CD4-positive, CD25-positive, alpha-beta regulatory T cell (primary cell): ENCODE measurements at places on chromosomes 7 and 10. TPM values are rescaled to one million over a fixed set of nuclear protein-coding genes. Genes with fewer than 3 reads are reported as not detected.
A peak's percentile ranks its signal among the peaks of the same experiment; 100 is the strongest.

ETV1 gene
- 0.07 TPM for total RNA-seq

NRAP gene
- total RNA-seq, result not detected

ATP6V0A4 gene
- not detected for total RNA-seq

NMT2 gene
- 47.8 TPM for total RNA-seq

DNA sequence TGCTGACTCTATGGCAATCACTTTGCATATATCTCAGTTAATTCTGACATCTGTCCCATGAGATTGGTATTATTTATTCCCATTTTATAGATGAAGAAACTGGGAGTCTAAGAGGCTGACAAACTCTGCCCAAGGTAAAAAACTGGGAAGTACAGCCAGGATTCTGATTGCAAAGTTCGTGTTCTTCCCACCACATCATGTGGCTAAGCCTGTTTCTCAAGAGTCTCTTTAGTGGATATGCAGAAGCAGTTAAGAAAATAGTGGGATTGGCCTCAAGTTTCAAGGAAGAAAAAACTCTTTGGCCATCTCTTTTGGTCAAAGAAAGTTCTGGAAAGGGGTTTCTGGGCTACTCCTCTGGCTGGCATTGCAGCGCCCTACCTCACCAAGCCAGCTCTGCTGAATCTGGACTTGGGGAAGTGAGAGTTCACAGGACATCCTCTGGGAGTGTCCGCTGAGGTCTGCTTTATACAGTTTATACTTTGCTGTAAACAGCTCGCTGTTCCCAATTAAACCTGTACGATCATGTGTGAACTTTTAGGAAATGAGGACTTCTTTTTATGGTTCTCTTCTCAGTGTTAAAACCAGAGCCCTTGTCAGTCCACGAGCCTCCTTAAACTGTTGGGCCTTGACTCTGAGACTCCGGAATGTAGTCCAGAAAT lies 12.2 kb upstream of the BMPR1A start:
- no peaks in the 10 kb centered on the region for H3K4me1 ChIP-seq
- H3K27me3 ChIP-seq, result no peaks in the 10 kb centered on the region
- H3K36me3 ChIP-seq, result no peaks in the 10 kb centered on the region
- no peak for DNase-seq
- no peak overlapping the region for H3K4me3 ChIP-seq
- no peak overlapping the region for H3K27ac ChIP-seq

DNA sequence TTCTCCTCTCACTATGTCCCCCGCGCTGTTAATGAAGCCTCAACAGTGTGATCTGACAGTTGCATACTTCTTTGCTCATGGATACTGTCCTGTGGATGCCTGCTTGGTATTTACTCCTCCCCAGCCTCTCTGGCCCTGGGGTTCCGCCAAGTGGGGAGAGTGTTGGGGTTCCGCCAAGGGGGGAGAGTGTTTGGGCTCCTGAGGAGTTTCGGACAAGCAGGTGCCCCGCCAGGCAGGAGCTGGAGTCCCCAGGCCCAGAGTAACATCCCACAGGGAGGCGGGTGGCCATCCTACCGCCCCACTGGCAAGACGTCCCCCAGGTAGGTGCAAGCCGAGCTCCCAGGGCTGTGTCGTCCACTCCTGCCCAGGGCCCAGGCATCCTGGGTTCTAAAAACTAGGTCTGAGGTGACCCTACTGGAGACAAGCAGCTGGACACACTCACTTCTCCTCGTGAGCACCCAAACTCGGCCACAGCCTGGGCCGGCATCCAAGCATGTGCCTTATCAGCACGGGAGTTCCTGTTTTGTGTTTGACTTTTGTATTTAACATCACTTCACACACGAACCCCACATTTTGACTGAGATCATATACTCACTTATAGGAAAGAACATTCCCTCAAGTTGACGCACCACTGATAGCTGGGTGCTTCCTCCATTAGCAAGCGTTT lies 34.2 kb downstream of the CAMK2B start:
- no peak for DNase-seq
- no peak overlapping the region for H3K27ac ChIP-seq
- H3K4me1 ChIP-seq, result no peaks in the 10 kb centered on the region
- no peak overlapping the region for H3K4me3 ChIP-seq
- peaks cover 5% of the 10 kb centered on the region for H3K27me3 ChIP-seq

DNA sequence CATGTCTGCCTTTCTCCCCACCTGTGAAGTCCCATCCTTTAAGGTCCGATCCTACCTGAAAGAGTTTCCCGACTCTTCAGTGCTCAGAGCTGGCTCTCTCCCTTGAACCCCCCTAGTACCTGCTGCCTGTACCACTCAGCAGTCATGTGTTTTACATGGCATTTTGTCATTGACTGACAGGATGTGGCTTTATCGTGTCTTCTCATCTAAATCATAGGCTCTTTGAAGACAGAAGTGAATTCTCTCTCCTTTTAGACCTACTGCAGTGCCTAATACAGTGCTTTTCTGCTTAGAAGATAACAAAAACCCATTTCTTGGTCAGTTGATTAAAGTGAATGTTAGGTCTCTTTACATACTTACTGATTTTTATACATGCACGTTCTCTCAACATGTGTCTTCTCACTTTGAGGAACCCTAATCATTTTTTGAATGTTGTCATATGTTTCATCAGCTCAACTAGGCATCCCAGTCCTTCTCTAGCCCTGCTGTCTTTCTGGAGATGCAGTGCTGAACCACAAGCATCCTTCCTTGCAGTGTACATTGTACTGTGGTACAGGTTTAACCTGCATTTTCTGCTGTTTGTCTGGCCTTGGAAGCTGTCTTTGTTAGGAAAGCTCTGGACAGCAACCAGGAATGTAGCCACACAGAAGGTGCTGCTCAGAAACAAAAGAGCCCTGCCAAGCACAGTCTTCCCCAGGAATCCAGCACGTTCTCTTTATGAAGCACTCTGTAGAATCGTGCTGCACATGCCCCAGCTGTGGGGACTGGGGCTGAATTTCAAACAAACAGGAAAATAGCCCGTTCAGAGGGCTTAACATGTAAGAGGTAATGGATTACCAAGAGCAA lies 28.1 kb upstream of the LRRC4 start:
- H3K4me3 ChIP-seq, result peak overlapping the region; percentile 34
- no peak overlapping the region for H3K27ac ChIP-seq
- no peaks in the 10 kb centered on the region for H3K27me3 ChIP-seq
- H3K36me3 ChIP-seq, result no peaks in the 10 kb centered on the region
- DNase-seq, result no peak

DNA sequence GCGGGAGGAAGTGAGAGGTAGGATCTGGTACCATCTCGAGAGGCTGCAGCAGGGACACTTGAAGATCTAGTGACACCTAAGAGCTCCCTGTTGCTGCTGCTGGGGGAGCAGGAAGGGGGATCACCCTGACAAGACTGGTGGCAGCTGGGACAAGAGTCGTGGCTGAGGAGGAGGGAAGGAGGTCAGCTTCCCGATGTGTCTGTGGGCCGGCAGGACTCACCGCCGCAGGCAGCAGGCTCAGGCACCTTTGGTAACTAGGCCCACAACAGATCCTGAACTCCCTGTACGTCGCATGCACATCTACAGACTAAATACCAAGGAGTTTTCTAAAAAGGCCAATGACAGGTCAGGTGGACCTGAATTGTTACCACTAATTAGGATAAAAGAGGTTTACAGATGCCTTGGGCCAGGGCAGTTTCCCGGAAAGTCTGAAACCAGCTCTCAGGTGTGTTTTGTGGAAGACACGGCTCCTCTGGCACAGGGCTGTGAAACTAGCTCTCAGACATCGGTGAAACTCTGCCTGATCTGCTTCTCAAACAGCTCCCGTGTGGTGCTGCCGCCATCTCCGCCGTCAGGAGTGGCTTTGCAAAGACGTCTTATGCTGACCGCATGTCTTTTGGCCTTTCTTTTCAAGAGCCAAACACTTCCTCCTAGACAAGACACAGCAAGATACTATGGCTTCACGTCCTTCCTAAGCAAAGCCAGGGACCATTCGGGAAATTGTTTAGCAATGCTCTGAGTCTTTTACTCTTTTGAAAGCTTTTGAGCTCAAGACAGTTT lies 609.7 kb downstream of the PTPRN2 start:
- H3K4me1 ChIP-seq, result no peaks in the 10 kb centered on the region
- H3K36me3 ChIP-seq, result no peaks in the 10 kb centered on the region
- H3K4me3 ChIP-seq, result no peak overlapping the region
- no peaks in the 10 kb centered on the region for H3K27me3 ChIP-seq
- no peak overlapping the region for H3K27ac ChIP-seq

DNA sequence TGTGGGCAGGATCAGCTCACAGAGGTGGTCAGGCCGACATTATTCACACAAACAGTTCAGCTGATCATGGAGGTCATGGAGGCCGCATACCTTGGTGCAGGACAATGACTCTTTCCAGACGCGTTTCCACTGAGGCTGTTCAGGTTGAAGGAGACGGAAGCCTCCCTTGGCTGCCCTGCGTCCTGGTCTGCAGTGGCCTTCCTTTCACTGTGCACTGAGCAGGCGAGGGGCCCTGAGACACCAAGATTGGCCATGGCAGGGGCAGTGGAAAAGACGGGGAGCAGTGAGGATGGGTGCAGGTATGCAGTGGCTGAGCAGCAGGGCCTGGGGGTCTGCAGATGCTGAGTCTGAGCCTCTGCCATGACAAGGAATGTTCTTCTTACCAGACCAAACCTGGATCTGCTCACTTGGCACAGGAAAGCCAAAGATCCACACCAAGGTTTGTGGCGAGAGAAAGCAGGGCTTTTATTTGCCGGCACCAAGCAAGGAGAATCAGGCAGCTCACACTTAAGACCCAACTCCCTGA lies 263.3 kb downstream of the GLRX3 start:
- H3K4me1 ChIP-seq, result no peaks in the 10 kb centered on the region
- DNase-seq, result no peak
- no peaks in the 10 kb centered on the region for H3K36me3 ChIP-seq
- H3K27ac ChIP-seq, result no peak overlapping the region
- no peaks in the 10 kb centered on the region for H3K27me3 ChIP-seq

DNA sequence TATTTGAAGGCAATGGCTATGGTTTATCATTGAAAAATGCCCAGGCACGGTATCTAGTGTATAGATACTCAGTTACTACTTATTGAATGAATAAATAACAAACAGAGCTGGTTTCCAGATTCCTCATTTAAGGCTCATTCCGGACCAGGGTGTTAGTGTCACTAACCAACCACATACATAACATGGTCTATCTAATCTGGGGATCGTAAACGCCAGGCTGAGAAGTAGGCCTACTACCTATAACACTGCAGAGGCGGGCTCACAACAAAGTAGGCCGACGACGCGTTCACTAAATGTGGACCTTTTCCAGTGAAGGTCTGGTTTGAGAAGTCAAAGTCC lies 423 bp downstream of the LSM5 start:
- no peak for DNase-seq
- peaks cover 24% of the 10 kb centered on the region for H3K4me1 ChIP-seq
- peak overlapping the region; percentile 97 for H3K4me3 ChIP-seq
- no peaks in the 10 kb centered on the region for H3K27me3 ChIP-seq
- peaks cover 22% of the 10 kb centered on the region for H3K36me3 ChIP-seq
- H3K27ac ChIP-seq, result peak overlapping the region; percentile 90

DNA sequence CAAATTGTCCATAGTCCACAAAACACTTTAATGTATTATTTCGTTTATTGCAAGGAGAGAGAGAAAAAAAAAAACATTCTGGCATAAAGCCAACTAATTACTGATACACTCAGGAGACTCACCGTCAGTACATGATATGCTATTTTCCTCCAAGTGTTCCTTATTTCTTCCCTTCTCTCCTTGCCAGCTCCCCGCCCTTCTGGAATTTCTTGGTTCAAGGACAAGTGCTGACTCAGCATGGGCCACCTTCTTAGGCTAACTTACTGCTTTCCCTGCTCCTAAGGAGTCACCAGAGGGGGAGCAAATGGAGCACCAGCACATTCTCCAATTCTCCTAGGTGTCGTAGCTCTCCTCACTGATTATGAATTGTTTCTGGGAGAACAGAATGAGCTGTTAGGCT lies 133.8 kb upstream of the HDAC9 start:
- no peaks in the 10 kb centered on the region for H3K36me3 ChIP-seq
- H3K4me1 ChIP-seq, result no peaks in the 10 kb centered on the region
- no peak overlapping the region for H3K27ac ChIP-seq
- H3K4me3 ChIP-seq, result no peak overlapping the region
- no peaks in the 10 kb centered on the region for H3K27me3 ChIP-seq

- peaks cover 12% of the 10 kb centered on the region for H3K27me3 ChIP-seq
- H3K4me3 ChIP-seq, result no peak within 1 kb of the TSS
- no peak for DNase-seq
- H3K4me1 ChIP-seq, result peaks cover 4% of the 10 kb centered on the region
- H3K36me3 ChIP-seq, result no peaks in the 10 kb centered on the region
- H3K27ac ChIP-seq, result no peak within 1 kb of the TSS
Measured at GRCh38 chr7:117873310-117874190, at the start of gene CTTNBP2. TSS of gene CTTNBP2 (minus strand) at chr7:117873441. CDS start at chr7:117873415, 26 bp downstream.

GRCh38 chr10:77494756-77495541 lies 142.7 kb downstream of the KCNMA1 start:
- no peak for DNase-seq
- H3K27me3 ChIP-seq, result no peaks in the 10 kb centered on the region
- H3K4me1 ChIP-seq, result no peaks in the 10 kb centered on the region
- no peaks in the 10 kb centered on the region for H3K36me3 ChIP-seq

DNA sequence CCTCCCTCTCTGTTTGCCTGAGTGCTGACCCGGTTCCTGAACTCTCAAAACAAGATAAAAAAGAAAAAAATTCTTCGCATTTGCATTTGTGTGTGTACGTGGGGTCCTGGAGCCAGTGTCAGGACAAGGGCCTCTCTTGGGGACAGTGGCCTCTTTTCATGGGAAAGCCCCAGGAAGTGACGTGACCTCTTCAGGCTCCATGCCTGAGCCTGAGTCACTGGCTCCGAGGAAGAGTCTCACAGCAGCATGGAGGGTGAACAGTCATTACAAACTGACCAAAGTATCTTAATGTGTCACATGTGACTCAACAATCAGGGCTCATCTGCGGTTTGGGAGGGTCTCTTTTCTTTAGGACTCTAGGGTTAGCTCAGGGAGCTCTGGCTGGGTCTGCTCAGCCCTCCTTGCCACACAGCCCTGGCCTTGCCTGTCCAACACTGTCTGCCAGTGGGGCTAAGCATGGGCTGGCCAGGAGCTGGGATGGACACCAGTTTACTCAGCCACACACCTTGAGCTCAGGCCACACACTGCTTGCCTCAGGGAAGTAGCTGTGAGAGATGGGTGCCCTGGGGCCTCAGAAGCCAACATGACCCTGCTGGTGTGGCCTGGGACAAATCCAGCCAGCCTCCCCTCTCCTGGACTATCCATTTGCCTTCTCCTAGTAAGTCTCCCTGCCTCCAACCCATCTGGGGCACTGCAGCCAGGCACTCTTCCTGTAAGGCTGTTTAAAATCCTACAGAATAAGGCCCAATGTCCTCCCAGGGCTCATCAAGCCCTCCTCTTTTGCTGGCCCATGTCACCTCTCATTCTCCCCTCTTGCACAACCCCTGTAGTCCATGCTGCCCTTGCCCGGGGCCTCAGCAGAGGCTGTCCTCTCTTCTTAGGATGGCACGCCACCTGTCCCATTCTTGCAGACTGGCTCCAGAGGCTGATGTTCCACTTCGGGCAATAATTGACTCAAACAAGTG lies 10.5 kb downstream of the TMEM273 start:
- peak; percentile 71 for DNase-seq
- H3K4me3 ChIP-seq, result peak overlapping the region; percentile 18
- peaks cover 27% of the 10 kb centered on the region for H3K4me1 ChIP-seq
- no peaks in the 10 kb centered on the region for H3K36me3 ChIP-seq

DNA sequence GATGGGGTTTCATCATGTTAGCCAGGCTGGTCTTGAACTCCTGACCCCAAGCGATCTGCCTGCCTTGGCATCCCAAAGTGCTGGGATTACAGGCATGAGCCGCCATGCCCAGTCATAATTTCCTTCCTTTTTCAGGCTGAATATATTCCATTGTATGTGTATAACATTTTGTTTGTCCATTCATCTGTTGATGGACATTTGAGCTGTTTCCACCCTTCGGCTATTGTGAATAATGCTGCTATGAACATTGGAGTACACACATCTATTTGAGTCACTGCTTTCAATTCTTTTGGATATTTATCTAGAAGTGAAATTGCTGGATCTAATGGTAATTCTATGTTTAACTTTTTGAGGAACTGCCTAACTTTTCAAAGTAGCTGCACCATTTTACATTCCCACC lies 34.6 kb downstream of the TLX1 start:
- peaks cover 35% of the 10 kb centered on the region for H3K27me3 ChIP-seq
- no peak overlapping the region for H3K27ac ChIP-seq
- no peak overlapping the region for H3K4me3 ChIP-seq
- no peak for DNase-seq
- peaks cover 10% of the 10 kb centered on the region for H3K4me1 ChIP-seq
